Mesendoderm (in vitro differentiated cells): ENCODE measurements at places on chromosomes 6 and 20.

GRCh38 chr6:38316099-38316868 is 323.4 kb downstream of the BTBD9 start:
- H3K27me3 ChIP-seq: no peaks in the 10 kb centered on the region
- no peak for DNase-seq
- no peaks in the 10 kb centered on the region for H3K36me3 ChIP-seq
- H3K27ac ChIP-seq: no peak overlapping the region
- no peaks in the 10 kb centered on the region for H3K4me1 ChIP-seq

DNA sequence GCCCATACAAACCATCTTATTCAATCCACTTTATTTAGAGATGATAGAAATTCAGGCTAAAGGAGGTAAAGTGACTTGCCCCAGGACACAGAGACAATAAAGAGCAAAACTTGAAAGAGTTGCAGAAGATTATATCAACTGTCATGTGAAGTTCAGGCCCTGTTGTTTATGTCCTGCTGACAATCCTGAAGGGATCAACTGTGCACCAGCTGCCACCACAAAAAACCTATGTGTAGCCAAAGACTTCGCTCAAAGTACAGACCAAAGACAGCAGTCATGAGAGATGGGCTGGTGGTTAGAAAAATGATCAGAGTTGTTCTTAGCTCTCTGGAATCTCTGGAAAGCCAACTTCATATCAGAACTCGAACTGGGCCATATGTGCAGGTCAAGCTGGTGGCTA is 16.0 kb upstream of the CITED2 start:
- no peaks in the 10 kb centered on the region for H3K27me3 ChIP-seq
- DNase-seq: no peak
- H3K27ac ChIP-seq: no peak overlapping the region
- no peak overlapping the region for H3K4me3 ChIP-seq
- no peaks in the 10 kb centered on the region for H3K36me3 ChIP-seq

- no peaks in the 10 kb centered on the region for H3K4me1 ChIP-seq
These were observed 233.7 kb downstream of the IBTK start for GRCh38 chr6:82013561-82014530.

GRCh38 chr6:140001005-140001404 is 626.6 kb upstream of the CITED2 start:
- no peaks in the 10 kb centered on the region for H3K27me3 ChIP-seq
- peaks cover 2% of the 10 kb centered on the region for H3K4me1 ChIP-seq
- no peak for DNase-seq
- H3K27ac ChIP-seq: no peak overlapping the region
- no peaks in the 10 kb centered on the region for H3K36me3 ChIP-seq

DNA sequence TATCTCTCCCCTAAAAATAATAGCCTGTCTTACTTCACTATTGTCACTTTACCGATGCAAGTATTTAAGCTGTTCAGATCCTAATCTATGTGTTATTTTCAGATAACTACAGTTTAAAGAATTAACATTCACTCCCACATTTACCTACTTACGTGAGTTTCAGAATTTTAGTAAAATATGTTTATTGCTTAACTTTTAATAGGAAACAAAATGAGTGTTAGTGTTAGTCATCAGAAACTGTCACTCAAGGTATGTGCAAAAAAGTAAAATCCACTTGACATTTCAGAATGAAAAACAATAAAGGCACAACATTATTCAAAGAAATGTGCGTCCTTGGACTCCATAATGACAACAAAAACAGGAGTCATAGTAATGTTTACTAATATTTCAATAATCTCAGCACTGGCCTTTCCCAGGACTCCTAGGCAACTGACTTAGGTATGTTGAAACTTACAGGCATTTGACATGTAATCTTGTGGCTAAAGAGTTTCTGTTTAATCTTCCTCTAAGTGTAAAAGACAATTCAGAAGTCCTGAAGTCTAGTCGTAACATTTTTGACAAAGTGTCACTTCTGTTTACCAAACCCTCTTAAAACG is 4.5 kb downstream of the ATXN1 start:
- H3K36me3 ChIP-seq: no peaks in the 10 kb centered on the region
- no peaks in the 10 kb centered on the region for H3K27me3 ChIP-seq
- no peak overlapping the region for H3K27ac ChIP-seq
- no peak for DNase-seq

- no peak overlapping the region for H3K4me3 ChIP-seq
- H3K27ac ChIP-seq: no peak overlapping the region
- no peaks in the 10 kb centered on the region for H3K36me3 ChIP-seq
- peak; percentile 92 for DNase-seq
- peaks cover 3% of the 10 kb centered on the region for H3K4me1 ChIP-seq
These were observed 26.7 kb downstream of the SAYSD1 start for GRCh38 chr6:39088331-39088730.

DNA sequence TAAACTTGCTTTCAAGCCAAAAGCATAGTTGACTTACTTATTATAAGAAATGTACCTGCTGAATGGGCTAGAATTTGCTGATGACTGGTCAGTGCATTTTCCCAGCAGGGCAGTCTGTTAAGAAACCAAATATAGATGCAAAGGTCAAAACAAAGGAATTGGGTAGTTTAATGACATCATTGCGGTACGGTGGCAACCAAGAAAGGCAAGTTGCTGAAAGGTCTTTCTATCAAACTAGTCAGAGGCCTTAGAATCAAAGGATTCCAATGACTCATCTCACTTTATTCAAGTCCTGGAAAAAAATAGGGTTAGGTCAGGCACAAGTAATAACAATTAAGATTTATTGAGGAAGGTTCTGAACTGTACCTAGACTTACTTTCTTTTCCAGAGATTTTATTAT is 76.4 kb downstream of the KIZ start:
- no peaks in the 10 kb centered on the region for H3K36me3 ChIP-seq
- H3K4me1 ChIP-seq: no peaks in the 10 kb centered on the region
- no peaks in the 10 kb centered on the region for H3K27me3 ChIP-seq
- H3K4me3 ChIP-seq: no peak overlapping the region
- no peak overlapping the region for H3K27ac ChIP-seq
- no peak for DNase-seq

DNA sequence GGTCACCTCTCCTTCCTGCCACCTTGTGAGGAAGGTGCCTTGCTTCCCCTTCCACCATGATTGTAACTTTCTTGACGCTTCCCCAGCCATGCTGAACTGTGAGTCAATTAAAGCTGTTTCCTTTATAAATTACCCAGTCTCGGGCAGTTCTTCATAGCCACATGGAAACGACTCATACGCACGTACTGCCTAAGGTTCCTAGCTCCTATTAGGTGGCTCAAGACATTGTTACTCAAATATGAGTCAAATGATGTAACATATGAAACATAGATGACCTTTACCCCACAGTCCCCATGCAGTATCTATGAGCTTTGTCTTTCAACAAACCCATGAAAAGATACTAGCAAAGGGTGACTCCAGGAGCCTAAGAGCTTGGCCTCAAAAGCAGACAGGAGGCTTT is 98.3 kb downstream of the SIM1 start:
- H3K27me3 ChIP-seq: no peaks in the 10 kb centered on the region
- no peaks in the 10 kb centered on the region for H3K4me1 ChIP-seq
- H3K36me3 ChIP-seq: no peaks in the 10 kb centered on the region
- DNase-seq: no peak
